Cortex of kidney (tissue), 1 donor: ENCODE measurements at places on chromosomes 13 and 19.

GRCh38 chr19:42191855-42192254 is 25.6 kb downstream of the DEDD2 start:
- no peak for DNase-seq

DNA sequence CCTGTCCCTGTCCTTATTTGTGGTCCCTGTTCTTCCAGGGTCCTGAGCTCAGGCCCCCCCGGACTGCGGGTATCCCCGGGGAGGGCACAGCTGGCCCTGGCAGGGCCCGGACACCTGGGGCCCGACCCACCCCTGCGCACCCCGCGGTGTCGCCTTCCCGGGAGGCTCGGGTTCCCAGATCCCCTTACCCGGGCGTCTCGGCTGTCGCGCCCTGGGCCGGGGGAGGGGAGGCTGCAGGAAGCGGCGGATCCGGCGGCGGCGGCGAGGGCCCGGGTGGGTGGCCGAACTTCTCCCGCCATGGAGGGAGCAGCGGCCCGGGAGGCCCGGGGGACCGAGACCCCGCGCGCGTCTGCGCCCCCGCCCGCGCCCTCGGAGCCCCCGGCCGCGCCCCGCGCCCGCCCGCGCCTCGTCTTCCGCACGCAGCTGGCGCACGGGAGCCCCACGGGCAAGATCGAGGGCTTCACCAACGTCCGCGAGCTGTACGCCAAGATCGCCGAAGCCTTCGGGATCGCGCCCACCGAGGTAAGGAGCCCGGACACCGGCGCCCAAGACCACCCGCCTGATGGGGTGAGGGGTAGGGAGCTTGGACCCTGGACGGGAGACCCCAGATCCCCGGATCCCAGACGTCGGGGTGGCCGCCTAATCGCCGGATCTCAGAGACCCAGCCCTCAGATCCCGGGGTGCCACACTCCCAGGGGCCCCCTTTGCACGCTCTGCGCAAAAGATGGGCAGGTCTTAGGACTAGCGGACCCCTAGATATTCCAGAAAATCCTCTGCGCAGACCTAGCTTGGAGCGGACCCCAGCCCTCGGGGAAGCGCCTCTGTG is at the start of gene GIPC3:
Gene GIPC3, plus strand, starts transcription at position 178 of the 826 bp plus-strand sequence. Its CDS starts 120 bp downstream, at position 298.
- no peak for DNase-seq

DNA sequence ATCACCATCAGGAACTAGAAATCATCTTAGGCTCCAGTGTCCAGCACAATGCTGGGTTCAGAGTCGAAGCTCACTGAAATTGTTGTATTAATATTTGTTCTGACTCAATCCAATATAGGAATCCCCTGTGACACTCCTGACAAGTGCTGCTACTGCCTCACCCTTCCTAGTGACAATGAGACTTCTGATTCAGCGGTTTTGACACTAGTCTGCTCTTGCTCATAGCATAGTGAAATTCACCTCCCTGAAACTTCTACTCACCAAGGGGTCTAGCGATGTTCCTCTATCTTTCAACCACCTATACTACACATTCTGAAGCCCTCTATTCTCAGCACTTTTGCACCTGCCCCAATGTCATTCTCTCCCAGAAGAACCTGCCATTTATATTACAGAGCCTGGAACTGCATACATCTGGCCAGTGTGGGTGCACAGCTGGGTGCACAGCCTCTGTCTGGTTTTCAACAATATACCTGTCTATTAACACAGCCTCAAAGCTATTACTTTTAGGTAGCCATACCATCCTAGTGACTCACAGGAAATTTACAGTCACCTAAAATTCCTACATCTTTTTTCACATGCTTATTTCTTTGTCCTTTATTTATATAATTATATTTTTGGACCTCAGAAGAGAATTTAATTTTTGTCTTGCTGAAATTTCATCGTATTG is 88.3 kb downstream of the DOCK9 start:
- DNase-seq: no peak

- DNase-seq: no peak
These were observed 182.7 kb upstream of the CSNK1A1L start for GRCh38 chr13:37288057-37288720.

GRCh38 chr13:99572921-99573320 is 71.6 kb downstream of the TM9SF2 start:
- no peak for DNase-seq

- no peak for DNase-seq
These were observed 25.1 kb downstream of the TINCR start for GRCh38 chr19:5542665-5543064.
